ENCODE measurements at places on chromosomes 13 and 19.

- DNase-seq: no peak
Observed at GRCh38 chr13:29436721-29437280, 158.7 kb downstream of the SLC7A1 start.

DNA sequence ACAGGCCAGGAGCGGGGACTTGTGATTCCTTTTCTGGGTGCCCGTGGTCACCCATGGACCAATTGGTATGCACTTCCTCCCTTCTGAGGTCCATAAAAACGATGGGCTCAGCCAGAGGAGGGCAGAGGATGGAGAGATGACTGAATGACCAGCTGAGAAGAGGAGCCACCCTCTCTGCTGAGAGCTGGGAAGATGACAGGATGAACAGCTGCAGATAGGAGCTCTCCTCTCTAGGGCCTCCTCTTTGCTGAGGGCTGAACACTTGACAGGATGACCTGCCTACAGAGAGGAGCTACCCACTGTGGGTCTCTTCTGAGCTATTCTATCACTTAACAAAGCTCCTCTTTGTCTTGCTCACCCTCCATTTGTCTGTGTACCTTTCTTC is 4.1 kb downstream of the IGFL4 start:
- DNase-seq: no peak

DNA sequence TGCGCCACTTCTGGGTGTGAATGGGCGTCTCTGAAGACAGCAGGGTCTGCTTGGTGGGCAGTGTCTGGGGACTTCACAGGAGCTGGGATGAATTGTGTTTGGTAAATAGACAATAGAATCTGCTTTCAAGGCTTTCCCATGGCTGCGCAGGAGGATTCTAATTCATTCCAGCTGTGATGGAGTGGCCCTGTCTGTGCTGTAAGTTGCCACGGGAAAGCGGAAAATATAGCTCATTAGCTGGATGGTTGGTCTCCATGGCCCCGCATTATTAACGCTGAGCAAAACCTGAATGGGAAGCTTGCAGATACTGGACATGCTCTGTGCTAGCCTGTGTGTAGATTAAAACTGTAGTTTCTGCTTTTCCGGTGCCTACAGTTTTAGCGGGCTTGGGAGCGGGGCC is 15.6 kb upstream of the C1QTNF9 start:
- DNase-seq: no peak

GRCh38 chr19:15456441-15456840 is 6.7 kb upstream of the WIZ start:
- no peak for DNase-seq

DNA sequence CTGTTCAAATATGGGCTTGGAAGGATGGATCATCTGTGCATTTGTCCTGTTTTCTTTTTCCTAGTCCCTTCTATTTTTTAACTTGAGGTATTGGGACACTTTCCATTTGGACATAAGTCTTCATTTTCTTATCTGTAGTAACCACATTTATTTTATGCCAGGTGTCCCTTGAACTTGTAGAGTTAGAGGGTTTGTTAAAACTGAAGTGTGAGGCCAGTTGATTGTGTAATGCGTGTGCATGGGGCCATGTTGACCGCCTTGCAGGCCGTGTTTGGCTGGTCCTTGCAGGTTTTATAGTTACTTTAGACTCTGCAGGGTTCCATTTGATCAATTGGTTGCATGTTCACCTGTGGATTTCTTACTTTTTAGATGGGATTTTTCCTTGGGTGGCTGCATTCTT is 21.0 kb downstream of the SAE1 start:
- no peak for DNase-seq

Data from NCI-H524 (cell line).